ENCODE measurements at places on chromosomes 12 and 14. TPM values are rescaled to one million over a fixed set of nuclear protein-coding genes. Genes with fewer than 3 reads are reported as not detected.

STXBP6 gene
- 21.7 TPM for total RNA-seq

LMO3 gene
- total RNA-seq, result 1.5 TPM

COX8C gene
- 1.3 TPM for total RNA-seq

DNA sequence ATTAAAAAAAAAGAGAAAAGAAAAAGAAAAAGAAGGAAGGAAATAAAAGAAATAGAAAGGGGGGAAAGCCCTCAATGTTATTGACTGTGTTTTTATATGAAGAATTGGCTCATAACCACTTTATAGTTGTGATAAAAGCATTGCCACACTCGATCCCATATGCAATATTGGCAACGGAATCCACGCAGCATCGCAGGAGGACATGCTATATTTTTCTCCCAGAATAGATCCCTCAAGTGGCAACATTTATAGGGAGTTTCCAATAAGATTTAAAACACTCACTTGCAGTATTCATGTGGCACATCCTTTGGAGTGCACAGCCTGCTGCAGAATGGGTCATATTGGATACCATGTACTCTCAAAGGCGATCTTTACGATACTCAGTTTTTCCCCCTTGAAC, 223.3 kb downstream of the EGLN3 start:
- no peak for DNase-seq

RPGRIP1 gene
- total RNA-seq, result 0.30 TPM

- DNase-seq, result no peak
Measured at GRCh38 chr12:48074266-48074665, 31.6 kb downstream of the SENP1 start.

CLEC14A gene
- 34.3 TPM for total RNA-seq

GRCh38 chr14:34165847-34166350, 215.0 kb upstream of the EGLN3 start:
- DNase-seq, result no peak

PRH2 gene
- not detected for total RNA-seq

CLEC2B gene
- total RNA-seq, result 4.4 TPM

SMOC1 gene
- total RNA-seq, result 4.4 TPM
